GM13976 (cell line): ENCODE measurements at places on chromosomes 11 and 22.
A peak's percentile ranks its signal among the peaks of the same experiment; 100 is the strongest.

DNA sequence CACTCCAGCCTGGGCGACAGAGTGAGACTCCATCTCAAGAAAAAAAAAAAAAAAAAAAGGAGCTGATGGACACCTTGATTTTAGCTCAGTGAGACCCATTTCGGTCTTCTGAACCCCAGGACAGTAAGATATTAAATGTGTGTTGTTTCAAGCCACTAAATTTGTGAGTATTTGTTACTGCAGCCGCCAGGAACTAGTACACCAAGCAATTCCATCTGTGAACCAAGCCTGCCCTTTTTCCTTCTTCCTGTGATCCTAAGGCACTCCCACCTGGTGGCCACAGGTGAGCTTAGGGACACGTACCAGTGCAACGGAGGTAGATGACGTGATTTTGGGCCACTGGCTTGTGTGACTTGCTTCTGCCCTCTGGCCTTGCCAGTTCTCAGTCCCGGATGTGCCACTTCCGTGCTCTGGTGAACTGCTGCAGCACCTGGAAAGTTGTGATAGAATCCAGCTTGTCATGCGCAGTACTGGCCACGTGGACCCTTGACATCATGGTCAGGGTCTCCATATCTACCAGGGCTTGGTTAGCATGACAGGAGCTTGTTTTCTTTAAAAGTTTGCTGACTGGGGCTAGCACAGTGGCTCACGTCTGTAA lies 19.6 kb upstream of the ATXN10 start:
- no peak for DNase-seq

DNA sequence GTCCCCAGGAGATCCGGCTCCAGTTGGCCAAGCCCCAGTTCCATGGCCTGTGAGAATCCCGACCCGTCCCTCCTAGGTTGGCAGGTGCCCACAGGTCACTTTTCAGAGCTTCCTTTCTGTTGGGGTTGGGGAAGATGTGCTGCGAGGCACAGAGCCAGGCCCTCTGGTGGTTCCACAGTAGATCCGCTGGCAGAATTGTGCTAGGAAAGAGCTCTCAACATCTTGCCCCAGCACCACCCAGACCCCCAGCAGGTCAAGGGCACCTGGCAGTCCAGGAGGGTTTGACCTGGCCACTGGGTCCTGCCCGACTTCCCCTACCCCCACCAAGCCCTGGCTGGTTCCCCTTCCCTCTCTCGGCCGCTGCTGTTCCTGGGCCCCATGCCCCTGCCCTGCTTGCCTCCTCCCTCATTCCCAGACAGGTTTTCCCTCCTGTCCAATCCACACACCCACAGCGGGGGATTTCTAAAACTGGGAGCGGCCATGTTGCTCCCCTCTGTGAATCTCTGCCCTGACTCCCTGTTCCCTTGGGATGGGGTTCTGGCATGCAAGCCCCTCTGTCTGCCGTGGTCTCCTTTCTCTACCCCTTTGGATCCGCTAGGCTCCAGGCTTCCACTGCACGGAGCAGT lies 26.2 kb upstream of the GCAT start:
- DNase-seq = no peak

DNA sequence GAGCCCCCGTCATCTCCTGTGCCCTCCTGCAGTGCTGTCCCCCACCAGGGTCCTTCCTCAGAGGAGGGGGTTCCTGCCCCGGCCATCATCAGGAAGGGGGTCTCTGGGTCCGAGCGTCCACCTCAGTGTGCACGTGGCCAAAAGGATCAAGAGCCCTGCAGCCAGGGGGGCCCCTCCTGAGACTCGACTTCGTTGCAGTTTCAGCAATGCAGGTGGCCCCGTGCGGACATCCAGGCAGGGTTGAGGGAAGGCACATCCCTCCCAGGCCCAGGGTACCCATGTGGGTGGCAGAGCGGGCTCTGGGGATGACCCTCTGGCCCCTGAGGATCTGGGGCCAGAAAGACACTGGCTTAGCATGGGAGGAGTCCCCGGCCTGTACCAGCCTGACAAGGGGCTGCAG lies 41.3 kb downstream of the LRP5 start:
- no peak for DNase-seq

DNA sequence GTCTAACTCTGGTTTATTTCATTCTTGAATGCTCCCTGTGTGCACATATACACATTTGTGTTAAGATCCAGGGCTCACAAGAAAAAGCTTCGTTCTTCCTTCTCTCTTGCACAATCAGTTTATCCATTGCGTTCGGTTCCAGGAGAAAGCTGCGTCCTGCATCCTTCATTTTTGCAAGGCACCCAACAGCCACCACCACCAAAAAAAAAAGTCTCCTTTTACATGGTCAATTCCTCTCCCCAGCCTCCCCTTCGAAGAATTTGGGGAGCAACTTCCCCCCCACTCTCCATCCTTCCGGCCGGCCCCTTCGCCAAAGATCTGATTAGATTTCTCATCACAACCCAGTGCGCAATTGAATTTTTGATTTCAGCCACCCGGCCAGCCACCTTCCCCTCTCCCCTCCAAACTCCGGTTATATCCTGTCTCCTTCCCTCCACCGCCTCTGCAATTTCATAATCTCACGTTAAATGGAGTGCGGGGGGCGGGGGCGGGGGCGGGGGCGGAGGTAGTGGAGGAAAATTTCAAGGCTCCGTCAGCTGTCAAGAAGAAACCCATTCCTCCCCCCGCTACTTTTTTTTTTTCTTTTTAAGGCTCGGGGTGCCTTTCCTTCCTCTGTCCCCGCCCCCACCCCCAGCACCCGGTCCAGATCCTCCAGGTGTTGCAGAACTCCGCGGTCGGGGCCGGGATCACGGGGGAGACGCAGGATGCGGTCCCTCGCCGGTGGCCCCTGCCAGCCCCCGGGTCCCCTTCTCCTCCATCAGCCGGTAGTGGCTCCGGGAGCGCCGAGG lies 1166.5 kb downstream of the LRRC4C start:
- DNase-seq = no peak

DNA sequence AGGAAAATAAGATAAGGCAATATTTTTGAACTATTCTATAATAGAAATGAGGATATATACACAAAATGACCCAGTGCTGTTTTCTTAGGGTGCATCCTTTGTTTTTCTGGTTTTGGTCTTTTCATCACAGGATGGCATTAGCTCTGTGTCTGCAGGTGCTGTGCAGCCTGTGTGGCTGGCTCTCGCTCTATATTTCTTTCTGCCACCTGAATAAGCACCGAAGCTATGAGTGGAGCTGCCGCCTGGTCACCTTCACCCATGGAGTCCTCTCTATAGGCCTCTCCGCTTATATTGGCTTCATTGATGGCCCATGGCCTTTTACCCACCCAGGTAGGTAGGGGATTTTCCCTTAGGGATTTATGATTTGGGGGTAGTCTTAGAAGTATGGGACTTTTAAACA lies 2.2 kb downstream of the TLCD5 start:
- DNase-seq = no peak

DNA sequence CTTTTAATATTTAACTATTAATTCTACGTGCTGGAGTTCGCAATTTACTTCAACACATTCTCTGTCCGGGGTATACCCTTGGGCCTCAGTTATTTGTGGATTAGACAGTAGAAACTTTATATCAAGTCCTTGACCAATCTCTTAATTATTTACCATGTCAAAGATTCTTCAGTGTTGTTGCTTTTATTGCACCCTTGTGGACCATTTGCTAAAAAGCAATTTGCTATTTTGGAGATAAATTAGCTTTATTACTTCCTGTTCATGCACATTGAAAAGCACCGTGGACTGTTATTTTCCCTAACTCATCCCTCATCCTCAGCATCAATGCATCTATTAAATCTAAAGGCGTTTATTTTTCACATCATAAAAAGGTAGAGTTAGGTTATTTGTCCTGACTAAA lies 609.9 kb downstream of the CNTN5 start:
- DNase-seq = no peak

DNA sequence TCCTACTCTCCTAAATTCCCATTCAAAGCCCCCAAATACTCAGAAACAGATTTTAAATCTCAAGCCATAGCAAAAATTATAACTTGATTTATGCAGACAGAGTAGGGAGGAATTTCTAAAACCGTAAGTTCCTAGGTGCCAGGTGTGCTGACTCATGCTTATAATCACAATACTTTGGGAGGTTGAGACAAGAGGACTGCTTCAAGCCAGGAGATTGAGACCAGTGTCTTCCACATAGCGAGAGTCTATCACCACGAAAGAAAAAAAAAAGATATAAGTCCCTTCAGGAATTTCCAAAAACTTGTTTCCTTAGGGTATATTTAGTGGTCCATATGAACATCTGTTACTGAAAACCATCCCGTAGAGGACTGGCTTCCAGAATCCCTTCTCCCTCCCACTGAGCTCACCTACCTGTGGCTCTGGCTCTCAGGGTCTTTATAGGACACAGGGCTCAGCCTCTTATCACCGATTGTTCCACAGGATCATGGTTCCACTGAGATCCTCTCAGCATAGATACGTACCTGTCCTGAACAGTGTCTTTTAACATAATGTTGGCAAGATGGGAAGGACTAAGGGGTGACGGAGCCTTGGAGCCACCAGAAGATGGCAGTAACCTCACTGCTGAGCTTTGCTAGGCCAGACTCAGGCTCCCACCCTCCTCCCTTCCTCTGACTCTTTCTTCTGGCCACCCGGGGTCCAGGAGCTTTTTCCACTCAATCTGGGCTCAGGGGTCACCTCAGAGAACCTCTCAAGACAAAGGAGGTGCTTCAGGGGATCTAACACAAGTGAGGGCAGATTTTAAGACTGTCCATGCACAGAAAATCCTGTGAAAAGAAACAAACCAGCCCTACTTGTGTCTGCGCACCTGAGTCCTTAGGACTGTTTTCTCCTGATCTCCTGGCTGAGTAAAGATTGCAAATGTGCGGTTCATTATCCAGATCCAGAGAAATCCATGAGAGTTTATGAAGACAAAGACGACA lies 117.5 kb upstream of the TOP3B start:
- DNase-seq = no peak

DNA sequence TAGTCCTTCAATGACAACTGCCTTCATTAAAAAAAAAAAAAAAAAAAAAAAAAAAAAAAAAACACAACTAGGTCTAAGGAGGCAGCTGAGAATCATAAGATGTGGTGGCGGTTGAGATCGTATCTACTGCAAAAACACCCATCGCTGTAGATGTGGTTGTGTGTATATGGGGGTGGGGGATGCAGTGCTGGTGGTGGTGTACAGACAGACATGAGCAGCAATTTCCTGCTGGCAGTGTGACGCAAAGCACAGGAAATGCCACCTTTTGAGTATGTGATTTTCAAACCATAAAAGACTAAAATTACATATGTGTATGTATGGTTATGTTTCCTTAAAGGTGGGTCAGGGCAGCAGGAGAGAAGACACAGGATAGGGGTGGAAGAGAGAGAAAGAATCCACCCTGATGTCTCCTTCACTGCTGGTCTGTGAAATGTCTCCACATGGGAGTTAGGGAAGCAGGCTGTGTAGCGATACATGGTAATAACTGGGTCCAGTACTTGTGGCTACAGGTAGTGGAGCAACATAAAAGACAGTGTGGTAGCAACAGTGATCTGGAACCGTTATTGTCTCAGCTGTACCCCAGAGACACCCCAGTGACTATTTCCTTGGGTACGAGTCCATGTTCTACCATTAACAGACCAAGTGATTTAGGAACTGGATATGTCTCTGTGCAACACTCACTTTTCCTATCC lies 57.9 kb downstream of the SYTL2 start:
- no peak for DNase-seq

- DNase-seq = no peak
Measured at GRCh38 chr11:97703851-97704250, 1314.0 kb downstream of the JRKL start.

- DNase-seq = no peak
Measured at GRCh38 chr11:9977554-9977953, 313.7 kb downstream of the SWAP70 start.

- no peak for DNase-seq
Measured at GRCh38 chr11:110463153-110463552, 33.4 kb downstream of the FDX1 start.

- DNase-seq = no peak
Measured at GRCh38 chr11:116539836-116540418, 232.9 kb downstream of the BUD13 start.

DNA sequence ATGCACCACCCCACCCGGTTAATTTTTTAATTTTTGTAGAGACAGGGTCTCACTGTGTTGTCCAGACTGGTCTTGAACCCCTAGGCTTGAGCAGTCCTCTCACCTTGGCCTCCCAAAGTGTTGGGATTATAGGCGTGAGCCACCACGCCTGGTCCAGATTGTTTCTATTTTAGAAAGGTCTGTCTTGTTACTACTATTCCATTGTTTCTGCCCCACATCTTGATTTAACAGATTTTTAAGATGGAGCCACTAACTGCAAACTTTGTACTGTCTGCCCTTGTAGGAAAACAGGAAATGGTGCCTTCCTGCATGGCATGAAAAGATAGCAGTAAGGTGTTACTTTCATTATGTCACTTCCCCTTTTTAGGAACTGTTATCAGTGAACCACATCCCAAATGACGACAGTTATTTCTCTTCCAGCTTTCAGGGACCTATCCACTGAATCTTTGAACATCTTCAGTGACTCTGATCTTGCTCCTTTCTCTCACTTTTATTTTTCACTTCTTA lies 23.2 kb downstream of the TAF1D start:
- peak; percentile 43 for DNase-seq

GRCh38 chr11:67494371-67495233 lies 10.6 kb downstream of the PITPNM1 start:
- no peak for DNase-seq

GRCh38 chr11:19595840-19596751 lies 116.5 kb upstream of the NAV2 start:
- DNase-seq = no peak

DNA sequence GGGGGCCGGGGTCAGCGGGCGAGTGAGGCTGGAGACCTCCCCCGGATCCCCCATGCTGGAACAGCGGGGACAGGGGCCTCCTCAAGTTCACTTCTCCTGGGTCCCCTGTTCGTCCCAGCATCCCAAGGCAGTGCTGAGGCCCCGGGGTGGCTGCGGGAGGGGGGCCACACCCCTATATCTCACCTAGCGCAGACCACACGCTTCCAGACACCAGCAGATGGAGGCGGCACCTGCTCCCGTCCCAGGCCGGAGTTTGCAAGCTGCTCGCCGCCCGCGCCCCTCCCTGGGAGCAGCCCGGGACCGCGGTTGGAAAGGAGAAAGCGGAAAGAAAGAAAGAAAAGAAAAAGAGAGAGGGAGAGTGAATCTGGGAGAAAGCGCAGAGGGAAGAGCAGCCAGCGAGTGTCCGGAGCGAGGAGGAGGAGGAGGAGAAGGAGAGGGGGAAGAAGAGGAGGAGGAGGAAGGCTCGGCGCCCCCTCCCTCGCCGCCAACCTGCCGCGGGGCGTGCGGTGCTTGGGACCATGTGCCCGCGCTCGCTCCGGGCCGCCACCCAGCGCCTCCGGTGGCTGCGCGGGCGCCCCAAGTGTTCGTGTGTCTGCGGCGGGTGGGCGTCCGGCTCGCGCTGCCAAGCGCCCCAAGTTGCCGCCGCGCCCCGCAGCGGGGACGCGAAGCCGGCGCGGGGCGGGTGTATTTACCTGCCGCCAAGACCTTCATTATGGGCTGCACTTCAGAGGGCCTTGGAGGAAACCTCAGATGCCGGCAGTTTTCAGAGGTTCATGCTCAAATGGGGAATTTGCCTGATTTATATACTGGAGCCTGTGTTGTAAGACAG lies at the start of gene LIF:
Gene LIF, minus strand, starts transcription at position 775 of the 829 bp plus-strand sequence. Its CDS starts 64 bp downstream, at position 711.
- DNase-seq = peak; percentile 82

DNA sequence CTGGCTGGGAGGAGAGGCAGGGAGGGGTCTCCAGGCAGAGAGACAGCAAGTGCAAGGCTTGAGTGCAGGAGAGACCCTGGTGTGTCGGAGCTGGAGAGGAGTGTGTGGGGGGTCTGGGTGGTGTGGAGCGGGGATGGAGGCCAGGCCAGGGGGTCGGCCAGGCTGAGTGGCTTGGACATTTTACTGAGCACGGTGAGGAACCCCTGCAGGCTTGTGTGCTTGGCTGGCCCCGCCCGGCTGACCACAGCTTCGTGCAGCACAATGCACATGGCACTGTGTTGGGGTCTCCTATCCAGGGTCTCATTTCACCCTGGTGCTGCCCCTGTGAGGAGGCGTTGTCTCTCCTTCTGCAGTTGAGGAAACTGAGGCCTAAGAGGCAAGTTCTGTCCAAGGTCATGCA lies 5.6 kb downstream of the MYEOV start:
- DNase-seq = no peak
